ENCODE measurements at places on chromosomes 6 and 20.

DNA sequence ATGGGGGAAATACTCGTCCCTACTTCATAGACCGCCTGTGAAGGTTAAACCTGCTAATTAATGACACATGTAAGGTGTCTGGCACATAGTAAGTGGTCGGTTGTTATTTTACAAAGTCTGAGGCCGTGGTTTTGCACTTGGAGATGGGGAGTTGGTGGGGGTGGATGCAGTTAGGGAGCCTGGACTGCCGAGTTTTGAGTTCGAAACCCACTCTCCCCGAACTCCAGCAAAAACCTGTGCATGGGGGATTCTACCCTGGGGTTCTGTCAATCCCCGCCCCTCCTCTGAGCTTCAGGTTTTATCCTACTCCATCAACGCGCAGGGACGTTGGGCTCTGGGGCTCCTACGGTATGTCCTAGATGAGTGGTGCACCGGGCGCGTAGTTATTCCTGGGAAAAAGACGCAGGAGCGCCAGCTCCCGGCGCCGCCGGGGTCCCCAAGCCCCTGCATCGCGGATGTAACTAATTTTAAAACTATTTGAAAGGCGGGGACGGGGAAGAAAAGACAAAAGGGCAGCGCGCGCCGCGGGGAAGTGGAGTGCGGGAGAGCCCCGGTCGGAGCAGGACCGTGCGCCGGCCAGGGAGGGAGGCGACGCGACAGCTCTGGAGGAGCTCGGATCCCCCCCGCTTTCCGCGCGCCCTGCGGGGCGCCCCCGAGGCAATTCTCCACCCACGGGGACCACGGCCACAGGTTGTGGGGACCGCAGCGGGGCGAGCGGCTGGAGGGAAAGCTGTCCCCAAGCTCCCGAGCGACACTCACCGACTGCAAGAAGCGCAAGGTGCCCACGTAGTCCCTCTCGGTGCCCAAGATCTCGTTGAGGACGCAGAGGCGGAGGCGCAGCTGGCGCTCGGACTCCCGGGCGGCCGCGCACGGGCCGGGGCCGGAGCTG is 672 bp downstream of the PREX1 start:
- no peak for DNase-seq

DNA sequence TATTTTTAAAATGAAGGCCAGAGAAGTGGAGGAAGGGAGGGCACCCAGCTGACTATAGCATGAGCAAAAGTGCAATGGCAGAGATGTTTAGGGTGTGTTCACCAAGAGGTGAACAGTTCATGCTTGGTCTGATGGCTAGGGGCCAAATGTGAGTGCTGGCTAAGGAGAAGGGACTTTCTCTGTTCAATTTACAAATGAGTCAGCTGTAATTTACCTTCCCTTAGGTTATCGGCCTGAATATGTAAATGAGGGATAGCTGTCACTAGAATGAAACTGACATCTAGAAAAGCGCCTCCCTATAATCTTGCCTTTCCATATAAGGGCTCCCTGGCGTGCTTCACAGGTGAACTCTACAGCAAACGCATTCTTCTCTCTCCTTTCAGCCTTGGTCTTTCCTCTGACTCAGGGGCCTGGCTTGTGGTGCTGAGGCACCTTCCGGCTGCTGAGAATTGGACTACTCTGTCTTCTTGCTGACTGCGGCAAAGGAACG is 114.7 kb upstream of the BACH2 start:
- no peak for DNase-seq

GRCh38 chr20:52601295-52601971 is 370.7 kb upstream of the TSHZ2 start:
- DNase-seq = no peak

DNA sequence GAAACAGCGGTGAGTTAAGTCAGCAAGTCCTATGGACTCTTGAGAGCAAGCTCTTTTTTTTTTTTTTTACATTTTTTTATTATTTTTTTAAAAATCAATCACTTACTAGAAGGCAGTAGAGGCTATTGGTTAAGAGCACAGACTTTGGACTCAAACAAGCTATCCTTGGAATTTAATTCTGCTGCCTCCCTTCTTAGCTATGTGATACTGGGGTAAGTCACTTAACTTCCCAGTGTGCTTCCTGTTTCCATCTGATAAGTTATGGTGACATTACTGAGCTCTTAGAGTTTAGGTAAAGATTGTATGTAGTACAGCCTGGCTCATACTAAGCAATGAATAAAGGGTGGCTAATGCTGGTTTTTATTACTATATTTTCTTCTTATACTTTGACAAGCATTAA is 770.5 kb upstream of the FLRT3 start:
- DNase-seq = no peak

GRCh38 chr6:109840796-109841195 is 137.3 kb upstream of the GPR6 start:
- no peak for DNase-seq

GRCh38 chr20:39268491-39268951 is 306.4 kb downstream of the DHX35 start:
- no peak for DNase-seq

GRCh38 chr6:37317312-37318038 is 36.3 kb upstream of the RNF8 start:
- no peak for DNase-seq

DNA sequence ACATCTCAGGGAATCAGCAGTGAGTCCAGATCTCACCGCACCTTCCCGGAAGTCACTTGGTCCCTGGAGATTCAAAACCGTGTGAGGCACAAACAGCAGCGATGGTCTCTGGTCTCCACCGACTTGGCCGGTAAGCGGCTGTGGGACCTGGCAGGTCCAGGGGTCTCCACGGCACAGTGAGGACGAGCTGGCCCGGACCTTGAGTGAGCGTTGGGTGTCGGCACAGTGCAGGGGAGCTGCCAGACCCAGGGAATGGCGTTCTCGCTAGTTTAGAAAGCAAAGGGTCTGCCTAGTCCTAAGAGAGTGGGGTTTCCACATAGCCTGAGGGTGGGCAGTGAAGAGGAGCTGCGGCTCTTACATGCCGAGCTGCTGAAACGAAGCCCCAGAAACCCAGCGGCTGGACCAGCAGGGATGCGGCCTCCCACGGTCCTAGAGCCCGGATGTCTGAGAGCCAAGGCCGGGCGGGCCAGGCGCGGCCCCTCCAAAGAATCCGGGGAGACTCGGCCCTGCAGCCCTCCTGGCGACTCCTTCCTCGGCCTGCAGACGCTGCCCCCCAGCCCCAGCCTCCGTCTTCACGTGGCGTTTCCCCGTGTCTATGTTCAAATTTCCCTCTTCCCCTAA is 185.0 kb downstream of the ERMARD start:
- no peak for DNase-seq

DNA sequence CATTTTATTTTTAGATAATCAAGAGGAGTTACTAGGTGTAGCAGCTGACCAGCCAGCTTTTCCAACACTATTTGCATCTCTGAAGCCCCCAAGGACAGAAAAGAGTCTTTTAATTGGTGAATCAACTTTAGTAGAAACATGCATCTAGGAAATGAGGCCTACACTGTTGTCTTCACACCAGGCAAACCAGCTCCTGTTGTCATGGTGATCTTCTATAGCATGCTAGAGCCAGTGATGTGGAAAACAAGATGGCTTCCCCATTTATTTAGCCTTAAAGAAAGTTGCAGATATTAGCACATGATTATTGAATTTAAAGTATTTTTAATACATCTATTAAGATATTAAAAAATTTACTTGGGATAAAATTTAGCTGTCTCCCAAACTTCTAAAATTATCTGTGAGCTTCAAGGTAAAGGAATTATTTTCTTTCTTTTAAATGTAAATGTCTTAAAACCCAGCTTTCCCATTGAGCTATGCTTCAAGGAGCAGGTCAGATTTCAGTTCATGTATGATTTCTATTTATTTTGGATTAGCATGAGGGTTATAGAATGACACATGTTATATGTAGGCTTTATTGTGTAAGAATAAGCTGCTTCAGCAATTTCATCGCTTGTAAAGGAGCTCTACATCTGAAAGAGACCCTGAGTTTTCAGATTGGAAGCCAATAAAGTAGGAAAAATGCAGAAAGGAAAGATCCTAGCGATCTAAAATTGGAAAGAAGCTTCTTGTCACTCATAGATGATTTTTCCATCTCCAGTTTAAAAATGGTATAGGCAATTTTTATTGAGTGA is 564.9 kb upstream of the CITED2 start:
- DNase-seq = no peak

DNA sequence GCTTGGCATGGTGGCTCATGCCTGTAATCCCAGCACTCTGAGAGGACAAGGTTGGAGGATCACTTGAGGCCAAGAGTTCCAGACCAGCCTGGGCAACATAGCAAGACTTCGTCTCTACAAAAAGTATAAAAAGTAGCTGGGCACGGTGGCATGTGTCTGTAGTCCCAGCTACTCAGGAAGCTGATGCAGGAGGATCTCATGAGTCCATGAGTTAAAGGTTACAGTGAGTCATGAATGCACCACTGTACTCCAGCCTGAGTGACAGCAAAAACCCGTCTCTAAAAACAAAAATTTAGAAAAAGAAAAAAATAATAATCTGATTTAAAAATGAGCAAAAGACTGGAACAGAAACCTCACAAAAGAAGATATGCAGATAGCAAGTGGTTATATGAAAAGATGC is 279.7 kb downstream of the RNGTT start:
- no peak for DNase-seq
